ENCODE measurements at places on chromosomes 5 and 9.

DNA sequence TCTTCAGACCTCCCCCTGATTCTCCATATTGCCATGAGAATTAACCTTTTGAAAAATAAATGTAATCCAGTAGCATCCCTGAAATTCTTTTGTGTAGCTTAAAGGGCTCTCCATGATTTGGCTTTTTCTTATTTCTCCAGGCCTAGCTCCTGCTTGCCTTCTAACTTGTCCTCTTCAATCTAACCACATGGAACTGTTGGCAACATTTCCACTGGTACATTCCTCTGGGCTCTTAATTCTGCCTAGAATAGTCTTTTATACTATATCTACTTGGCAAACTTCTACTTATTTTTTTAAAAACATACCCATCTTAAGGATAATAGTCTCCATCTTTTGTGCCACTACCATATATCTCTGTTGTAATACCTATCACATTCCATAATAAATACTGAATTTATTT is 54.1 kb downstream of the GNG10 start:
- no peak for DNase-seq

- peak; percentile 83 for DNase-seq
Observed at GRCh38 chr5:14491015-14491915, 90.3 kb upstream of the OTULINL start.

GRCh38 chr5:58787987-58788386 is 205.1 kb downstream of the RAB3C start:
- no peak for DNase-seq

DNA sequence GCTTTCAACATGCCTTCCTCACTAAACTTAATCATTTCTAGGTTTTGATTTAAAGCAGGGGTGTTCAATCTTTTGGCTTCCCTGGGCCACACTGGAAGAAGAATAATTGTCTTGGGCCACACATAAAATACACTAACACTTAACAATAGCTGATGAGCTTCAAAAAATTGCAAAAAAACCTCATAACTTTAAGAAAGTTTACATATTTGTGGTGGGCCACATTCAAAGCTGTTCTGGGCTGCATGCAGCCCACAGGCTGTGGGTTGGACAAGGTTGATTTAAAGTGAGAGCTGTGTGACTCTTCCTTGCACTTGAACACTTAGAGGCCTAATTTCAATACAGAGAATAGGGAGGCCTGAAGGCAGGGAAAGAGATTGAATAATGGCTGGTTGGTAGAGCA is 598.3 kb downstream of the EFNA5 start:
- no peak for DNase-seq

GRCh38 chr9:22079873-22080341 is 70.8 kb upstream of the CDKN2B start:
- DNase-seq, result peak; percentile 20
